Cortex of kidney (tissue), 1 donor: ENCODE measurements at places on chromosomes 5 and 9.

DNA sequence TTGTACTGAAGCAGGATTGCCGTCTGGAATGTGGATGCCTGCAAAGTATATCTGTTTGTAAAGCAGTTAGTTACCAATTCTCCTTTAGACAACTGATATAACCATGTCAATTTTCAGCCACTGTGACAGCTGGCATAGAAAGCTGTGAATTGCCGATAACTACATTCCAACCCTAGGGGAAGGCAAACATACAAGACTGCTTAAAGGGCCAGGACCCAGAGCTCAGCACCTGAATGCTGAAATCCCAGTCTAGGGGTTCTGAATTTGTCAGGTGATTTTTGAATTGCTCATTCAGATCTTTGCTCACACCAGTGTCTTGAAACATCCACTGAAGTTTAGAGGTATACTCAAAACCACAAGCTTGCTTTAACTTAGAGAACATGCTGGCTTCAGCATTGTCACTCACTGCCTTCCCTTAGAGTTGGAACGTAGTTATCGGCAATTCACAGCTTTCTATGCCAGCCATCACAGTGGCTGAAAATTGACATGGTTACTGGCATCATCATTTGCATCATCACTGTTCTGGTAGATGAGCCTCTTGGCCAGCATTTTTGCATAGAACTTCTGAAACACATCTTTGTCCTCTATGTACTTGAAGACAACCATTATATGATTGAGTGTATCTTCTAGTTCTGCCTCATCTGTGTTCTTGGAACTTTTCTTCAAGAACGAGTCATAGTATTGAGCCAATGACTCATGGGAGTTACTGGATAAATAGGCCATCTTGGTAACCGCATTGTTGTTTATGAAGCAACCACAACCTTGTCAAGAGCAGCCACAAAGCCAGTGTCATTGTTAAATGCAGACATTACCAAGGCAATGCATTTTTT is 82.1 kb downstream of the CCDC192 start:
- no peak for DNase-seq

DNA sequence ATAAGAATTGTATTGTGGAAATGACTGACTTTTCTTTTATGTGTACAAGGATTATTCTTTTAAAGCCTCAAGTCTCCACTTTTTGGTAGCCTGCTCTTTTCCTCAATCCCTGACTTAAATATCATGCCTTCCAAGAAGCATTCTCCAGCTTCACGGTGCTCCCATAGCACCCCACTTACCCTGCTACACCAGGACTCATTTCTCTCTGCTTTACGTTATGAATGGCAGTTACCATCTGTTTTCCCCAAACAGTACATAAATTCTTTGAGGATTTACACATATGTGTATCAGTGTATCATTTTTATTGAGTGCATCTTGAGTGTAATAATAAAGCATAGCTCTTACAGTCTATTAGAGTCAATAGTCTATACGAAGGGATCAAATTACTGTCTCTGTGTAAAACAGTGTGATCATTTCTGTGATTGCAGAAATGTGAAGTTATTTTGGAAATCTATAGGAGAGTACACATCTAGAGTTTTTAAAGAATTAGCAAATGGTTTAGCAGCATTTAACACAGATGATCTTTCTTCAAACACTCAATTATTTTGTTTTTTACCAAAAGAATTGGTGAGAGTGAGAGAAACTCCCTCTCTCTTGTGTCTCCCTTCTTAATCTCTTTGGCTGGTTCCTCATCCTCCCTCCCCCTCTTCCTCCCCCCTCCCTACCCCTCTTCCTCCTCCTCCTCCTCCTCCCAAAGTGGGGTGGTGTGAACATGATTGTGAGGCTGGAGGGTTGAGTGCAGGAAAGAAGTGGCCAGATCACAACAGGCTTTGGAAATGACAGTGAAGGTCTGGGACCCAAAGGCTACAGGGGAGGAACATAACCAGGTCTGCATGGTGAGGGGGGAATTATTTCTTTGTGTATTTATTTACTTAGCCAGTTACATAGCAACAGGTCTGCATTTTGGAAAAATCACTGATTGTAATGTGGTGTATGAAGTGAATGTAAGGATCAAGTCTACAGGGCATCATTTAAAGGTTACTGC is 27.6 kb upstream of the ECM2 start:
- DNase-seq, result no peak

DNA sequence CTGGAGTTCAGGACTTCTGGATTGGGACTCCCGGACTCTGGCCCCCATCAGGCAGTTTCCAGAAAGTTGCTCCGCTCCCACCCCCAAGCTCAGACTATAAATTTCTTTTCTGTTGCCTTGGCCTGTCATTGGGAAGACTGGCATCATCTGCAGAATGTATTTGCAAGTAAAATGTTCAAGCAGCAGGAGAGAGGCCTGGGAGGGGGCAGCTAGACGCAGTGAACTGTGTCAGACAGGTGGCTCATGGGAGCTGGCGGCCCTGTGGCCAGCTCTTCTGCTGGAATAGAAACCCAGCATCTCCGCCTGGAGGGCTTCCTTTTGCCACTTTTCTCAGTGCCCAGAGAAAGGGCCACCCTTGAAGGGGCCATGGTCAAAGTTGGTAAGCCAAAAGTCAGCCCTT is 16.0 kb downstream of the INSYN2B start:
- no peak for DNase-seq

- DNase-seq, result no peak
These were observed 58.4 kb upstream of the FOXE1 start for GRCh38 chr9:97794666-97795065.

GRCh38 chr9:27861887-27862286 is 288.6 kb upstream of the C9orf72 start:
- no peak for DNase-seq

DNA sequence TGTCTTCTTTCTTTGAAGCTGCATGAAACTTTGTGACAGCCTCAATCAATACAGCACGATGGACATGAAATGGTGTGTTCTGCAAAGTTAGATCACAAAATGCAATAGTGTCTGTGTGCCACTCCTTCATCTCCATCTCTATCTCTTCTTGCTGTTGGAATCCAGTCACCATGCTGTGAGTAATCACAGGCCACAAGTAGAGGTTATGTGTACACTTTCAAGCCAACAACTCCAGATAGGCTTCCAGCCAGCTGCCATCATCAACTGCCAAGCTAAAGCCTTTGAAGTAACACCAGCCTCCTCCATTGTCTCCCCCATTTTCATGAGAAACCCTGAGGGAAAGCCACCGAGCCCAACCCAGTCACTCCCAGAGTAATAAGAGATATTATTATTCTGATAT is 360.6 kb downstream of the PTPRD start:
- no peak for DNase-seq

- no peak for DNase-seq
These were observed 529.3 kb downstream of the DMRTA1 start for GRCh38 chr9:22975951-22976350.

- no peak for DNase-seq
These were observed 26.5 kb downstream of the SEMA4D start for GRCh38 chr9:89471390-89471789.

DNA sequence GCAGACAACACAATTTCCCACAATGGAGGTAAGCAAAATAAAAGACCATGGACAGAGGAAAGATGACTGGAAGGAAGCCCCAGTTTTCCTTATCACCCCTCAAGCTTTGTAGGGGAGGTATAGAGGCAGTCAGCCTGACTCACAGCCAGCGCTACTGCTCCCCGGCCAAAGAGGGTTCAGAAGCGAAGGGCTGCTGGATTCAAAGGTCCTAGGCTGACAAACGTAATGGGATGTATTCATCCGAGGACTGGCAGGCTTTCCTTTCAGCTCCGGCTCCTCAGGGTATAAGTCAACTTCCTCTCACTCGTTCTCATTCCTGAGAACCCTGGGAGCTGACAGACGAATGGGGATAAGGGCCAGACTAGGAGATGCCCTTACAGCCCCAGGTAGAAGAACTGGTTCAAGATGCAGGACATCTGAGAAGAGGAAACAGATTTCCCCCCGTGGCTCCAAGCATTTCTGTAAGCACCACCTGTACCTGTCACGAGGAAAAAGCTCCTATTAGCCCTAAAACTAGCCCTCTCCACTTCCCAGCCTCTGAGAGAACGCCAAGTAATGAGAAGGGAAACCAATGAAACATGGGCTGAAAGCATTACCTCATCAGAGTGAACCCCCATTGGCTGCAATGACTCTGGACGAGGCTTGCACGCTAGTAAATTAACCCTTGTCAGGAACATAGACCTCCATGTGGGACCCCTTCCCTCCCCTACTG is 22.1 kb upstream of the FAM13B start:
- no peak for DNase-seq

DNA sequence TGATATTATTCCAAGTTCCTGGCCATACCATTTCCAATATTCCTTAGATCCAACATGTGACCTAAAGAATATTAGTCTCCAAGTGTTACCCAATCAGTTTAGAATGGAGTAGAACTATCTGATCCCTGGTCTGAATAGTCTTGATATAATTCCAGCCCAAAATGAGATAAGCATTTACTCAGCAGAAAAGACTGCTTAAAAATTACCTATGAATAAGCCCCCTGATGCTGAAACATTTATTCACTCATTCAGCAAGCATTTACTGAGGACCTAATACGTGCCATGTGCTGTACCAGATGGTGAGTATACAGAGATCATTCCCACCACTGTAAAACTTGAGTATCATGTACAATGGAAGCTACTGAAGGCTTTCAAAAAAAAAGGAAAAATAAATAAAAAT is 157.0 kb downstream of the FAM114A2 start:
- no peak for DNase-seq

- DNase-seq, result no peak
These were observed 174.0 kb upstream of the NREP start for GRCh38 chr5:111930905-111931461.

DNA sequence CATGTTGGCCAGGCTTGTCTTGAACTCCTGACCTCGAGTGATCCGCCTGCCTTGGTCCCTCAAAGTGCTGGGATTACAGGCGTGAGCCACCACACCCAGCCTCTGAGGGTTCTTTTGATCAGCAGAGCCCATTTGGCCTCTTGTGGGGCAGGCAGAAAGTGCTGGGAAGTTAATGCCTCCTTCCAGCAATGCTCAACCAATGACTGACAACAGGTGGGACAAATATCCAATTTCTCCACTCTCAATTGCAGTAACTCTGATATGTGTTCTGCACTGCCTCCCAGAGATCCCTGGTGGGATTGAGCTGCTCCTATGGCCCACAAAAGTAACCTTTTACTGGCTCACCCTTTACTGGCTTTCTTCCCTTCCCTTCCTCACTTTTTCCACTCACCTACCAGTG is 79.9 kb upstream of the APC start:
- DNase-seq, result no peak

GRCh38 chr9:109816490-109816889 is 36.5 kb downstream of the PALM2AKAP2 start:
- no peak for DNase-seq

- DNase-seq, result no peak
These were observed 39.2 kb downstream of the MARCHF11 start for GRCh38 chr5:16140417-16140816.

DNA sequence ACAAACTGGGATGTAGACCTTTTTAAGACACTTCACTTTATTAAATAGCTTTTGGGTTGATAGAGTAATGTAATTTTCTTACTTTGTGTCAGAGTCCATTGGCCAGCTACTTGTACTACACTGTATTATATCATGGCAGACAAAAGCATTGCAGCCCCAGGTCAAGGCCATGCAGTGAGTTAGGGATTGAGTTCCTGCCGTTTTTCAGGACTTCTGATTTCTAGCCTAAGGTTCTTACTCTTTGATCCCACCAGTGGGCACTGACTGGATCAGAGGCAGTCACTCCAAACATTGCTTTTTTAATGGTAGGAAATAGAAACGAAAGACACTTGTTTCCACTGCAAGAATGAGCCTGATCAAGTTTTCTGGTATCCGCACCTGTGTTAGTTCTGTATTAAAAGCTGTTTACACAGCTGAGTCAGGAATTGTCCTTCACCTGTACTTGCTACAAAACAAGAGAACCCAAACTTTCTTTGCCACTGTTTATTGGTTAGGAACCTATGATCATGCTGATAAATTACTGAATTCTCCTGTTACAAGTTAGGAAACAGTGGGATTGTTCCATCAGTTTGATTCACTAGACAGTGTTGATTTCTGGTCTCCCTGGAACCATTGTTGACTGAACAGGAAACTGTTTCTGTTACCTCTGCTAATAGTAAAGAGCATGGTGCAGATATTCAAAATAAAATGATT is 22.1 kb downstream of the LRRC70 start:
- DNase-seq, result no peak

- DNase-seq, result no peak
These were observed 47.8 kb downstream of the PLK2 start for GRCh38 chr5:58412081-58412480.

GRCh38 chr5:40796487-40796889 is 1.7 kb downstream of the PRKAA1 start:
- DNase-seq, result no peak

DNA sequence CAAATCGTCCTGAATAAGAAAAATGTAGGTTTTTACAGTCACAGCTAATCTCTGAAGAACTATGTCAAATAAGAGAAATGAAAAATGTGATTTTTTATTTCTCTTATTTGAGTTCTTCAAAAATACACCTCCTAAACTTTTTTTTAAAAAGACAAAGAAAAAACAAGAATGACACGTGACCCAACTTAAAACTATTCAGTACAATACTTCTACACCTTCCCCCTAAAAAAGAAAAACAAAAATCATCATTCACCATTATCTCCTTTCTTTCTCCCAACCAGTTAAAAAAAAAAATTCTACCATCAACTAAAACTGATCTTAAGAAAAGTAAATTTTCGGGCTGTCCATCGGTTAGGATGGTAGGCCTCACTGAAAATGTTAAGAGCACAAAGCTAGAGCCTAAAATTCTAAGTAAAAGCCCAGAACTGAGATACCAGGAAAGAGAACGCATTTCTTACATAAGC is 2.1 kb downstream of the RNF145 start:
- no peak for DNase-seq

- no peak for DNase-seq
These were observed 709 bp upstream of the GAPT start for GRCh38 chr5:58490402-58491050.

DNA sequence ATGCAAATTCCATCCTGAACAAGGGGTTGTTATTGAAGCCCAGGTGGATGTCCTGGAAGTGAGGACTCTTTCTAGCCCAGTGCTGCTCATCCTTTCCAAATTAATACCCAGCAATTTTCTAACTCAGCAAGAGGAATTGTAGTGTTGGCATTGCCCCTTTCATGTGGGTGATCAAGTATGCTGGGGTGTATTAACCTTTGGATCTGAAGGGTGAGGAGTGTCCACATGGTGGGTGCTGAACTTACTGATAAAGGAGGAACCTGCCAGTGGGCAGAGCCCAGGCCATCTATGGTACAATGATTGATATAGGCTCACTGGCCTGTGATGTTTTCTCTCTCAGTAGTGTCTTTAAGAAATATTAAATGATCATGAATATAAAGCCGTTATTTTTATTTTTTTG is 210.1 kb downstream of the NTRK2 start:
- no peak for DNase-seq

GRCh38 chr5:9380109-9380508 is 165.8 kb downstream of the SEMA5A start:
- DNase-seq, result no peak

GRCh38 chr5:68141494-68141893 is 74.1 kb upstream of the PIK3R1 start:
- DNase-seq, result no peak
